ENCODE measurements at places on chromosomes 2 and 18.

DNA sequence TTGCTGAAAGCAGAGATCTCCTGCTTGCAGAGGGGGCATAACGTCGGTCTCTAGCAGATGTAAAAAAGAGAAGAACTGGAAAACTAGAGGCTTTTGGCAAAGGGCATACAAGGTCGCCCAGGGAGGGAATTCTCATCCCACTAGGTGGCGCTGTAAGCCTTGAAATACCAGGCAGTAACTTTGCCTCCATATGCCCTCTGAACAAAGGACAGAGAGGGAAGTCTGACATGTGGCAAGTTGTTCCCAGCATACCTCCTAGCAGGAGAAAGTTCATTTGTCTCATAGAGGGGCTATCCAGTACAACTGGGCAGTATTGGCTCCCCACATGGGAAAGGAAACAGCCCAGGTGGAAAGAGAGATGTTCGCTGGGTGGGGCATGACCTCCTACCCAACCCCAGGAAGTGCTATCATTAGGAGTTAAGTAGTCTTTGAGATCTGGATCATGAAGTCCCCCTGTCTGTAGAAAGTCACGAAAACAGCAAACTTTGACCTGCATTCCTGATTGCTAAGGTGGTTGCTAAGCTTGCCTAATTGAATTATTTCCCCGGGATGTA is 39.9 kb downstream of the STK17B start:
- peak; percentile 80 for DNase-seq

GRCh38 chr2:204255071-204255470 is 290.2 kb upstream of the PARD3B start:
- no peak for DNase-seq

DNA sequence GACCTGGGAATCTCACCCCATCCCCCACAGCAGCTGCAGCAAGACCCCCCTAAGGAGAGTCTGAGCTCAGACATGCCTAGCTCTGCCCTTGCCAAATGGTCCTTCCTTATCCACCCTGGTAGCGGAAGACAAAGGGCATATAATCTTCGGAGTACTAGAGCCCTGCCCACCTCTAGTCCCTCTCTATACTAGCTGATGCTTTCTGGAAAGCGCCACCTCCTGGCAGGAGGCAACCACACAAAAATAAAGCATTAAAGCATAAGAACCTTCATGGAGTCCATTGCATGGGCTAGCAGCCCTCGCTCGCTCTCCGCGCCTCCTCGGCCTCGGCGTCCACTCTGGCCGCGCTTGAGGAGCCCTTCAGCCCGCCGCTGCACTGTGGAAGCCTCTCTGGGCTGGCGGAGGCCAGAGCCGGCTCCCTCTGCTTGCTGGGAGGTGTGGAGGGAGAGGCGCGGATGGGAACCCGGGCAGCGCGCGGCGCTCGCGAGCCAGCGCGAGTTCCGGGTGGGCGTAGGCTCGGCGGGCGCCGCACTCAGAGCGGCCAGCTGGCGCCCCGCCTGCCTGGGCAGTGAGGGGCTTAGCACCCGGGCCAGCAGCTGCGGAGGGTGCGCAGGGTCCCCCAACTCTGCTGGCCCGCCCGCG is 941.2 kb downstream of the SUCLG1 start:
- no peak for DNase-seq

DNA sequence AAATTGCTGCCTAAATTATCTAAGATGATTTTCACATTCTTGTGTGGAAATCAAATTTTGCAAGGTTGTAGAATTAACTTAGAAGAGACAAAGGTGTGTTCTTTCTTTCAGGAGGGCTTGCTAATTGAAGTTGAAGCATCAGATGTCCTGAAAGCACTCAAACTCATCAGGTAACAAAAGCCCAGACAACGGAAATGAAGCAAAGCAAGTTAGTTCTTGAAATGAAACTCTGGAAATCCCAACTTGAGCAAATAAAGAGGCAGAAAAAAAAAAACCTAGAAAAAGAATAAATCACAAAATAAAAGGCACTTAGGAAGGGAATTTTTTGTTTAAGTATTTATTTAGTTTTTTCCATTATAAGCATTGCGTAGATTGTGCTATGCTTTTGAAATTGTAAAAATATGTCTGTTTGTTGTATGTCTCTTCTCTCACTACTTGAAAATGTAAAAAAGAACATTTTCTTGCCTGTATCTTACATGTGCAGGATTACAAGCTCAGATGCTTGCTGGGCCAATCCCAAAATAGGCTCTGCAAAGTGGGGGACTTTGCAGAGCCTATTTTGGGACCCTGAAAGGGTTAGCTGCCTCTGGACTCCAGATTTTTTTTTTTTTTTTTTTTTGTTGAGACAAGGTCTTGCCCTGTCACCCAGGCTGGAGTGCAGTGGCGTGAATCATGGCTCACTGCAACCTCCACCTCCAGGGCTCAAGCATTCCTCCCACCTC is 46.7 kb downstream of the FAM161A start:
- DNase-seq, result no peak

GRCh38 chr2:204207866-204208265 is 271.3 kb downstream of the ICOS start:
- no peak for DNase-seq

DNA sequence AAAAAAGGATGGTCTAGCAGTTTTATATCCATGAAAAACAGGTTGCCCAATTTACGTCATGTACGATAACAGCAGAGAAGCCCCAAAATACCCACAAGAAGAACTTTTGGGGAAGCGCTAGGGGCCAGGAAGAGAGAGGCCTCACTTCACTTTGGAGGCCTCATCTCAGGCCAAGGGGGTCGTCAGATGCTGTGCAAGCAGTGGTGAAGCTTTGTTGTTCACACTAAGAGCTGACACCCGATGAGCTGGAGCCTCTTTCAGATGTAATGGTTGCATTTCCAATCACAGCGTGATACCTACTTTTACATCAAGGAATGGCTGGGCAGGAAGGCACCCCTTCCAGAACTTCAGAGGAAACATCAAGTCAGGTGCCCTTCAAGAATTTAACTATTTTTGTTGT is 242.3 kb upstream of the PXDN start:
- no peak for DNase-seq

GRCh38 chr2:113229795-113230194 is 48.9 kb downstream of the PAX8 start:
- no peak for DNase-seq

GRCh38 chr2:179020156-179020750 is 29.7 kb downstream of the CCDC141 start:
- DNase-seq, result peak; percentile 74

DNA sequence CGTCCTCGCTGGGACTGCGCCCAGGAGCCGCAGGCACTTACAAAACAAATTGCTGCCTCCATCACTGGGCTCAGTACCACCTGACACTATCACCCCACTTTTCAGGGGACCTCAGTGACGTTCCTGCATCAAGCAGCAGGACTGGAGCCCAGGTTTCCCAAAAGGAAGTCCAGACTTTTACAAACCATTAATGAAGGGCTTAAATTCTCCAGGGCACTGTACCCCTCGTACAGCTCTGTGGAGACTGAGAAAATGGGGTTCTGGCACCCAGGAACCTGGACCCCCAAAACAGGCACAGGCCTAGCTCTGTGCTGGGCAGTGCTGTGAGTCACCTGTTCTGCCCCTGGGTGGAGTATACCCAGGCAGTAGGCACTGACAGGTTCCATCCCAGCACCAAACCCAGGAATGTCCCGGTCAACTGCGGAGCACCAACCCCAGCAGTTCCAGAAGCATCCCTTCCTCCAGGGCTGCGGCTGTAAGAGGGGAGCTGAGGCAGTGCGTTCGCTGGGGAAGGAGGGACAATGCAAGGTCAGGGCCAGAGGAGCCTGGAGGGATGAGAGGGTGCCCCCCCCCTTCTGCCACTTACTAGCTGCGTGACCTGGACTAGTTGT is 24.6 kb upstream of the NOTO start:
- DNase-seq, result no peak

DNA sequence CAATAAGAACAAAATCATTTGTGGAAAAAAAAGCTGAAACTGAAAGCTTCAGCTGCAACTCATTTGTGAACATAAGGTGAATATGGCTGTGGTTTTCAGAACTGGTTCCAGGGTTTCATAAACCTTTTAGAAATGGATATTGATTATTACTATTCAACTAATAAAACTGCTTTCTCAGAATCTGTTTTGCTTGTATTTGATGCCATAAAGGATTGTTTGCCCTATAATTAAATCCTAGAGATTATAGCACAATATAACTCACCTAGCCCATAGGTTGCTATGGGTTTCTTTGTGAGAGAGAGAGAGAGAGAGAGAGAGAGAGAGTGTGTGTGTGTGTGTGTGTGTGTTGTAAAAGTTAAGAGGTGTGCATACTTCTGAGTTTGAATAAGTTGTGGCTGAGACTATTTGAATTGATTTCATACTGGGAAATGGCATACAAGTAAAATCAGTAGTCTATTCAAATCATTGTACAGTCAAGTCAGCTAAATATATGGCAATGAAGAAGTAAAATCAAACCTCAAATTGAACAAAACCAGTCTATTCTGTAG is 339.2 kb downstream of the ARHGAP15 start:
- no peak for DNase-seq

DNA sequence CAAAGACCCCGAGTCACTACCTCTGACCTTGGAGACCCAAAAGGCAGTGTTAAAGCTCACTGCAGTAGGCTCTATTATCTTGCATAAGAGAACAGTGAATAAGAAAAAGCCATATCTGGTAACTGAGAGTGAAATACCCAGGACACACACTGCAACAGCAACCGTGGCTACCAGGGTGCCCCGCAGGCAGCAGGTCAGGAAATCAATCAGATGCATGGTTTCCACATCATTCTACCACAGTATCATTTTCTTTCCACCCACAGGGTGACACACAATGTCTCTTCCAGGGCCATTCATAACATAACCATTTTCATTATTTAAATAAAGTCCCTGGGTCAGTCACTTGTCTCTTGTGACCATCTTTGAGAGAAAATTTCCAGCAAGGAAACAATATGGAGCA is 131.3 kb downstream of the CCBE1 start:
- no peak for DNase-seq

- DNase-seq, result no peak
These were observed 121.5 kb downstream of the WDSUB1 start for GRCh38 chr2:159165048-159165447.

- no peak for DNase-seq
These were observed 91.6 kb upstream of the TTC39C start for GRCh38 chr18:23922939-23923338.

DNA sequence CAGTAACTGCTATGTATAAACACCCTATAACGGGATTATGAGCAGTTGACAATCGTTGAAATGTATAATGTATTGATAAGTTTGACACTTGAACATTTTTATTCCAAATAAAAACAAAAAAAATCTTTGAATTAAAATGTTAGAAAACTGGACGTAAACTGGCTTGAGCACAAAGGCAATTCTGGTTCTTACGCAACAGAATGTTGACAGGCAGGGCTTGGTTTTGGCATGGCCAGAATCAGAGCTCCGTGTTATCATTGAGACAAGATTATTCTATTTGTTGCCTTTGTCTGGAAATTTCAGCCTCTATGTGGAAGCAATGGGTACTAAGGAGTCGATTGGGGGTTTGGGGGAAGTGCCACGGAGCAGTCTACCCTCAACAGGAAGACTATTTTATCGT is 1028.6 kb upstream of the ZEB2 start:
- no peak for DNase-seq

- no peak for DNase-seq
These were observed 27.8 kb upstream of the SERTAD2 start for GRCh38 chr2:64681479-64681967.

DNA sequence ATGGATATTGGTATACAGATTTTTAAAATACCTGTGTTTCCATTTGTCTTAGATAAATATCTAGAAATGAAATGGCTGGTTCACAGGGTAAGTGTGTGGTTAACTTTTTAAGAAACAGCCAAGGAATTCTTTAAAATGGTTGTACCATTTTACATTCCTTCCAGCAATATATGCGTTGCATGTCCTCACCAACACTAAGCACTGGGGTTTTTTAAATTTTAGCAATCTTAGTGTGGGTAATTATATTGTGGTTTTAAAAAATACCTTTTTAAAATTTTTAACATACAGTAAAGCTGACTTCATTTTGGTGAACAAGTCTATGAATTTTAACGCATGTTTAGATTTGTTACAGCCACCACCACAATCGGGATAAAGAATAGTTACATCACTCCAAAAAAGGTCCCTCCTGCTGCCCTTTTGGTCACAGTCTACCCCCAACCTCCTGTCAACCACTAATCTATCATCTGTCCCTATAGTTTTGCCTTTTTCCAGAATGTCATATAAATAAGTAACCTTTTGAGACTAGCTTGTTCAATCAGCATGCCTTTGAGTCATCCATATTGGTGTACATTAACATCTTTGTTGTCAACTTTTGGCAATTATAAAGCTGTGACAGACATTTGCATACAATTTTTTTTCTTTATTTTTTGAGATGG is 128.1 kb upstream of the MSTN start:
- DNase-seq, result no peak

GRCh38 chr2:181948227-181948626 is 37.4 kb upstream of the PPP1R1C start:
- no peak for DNase-seq

DNA sequence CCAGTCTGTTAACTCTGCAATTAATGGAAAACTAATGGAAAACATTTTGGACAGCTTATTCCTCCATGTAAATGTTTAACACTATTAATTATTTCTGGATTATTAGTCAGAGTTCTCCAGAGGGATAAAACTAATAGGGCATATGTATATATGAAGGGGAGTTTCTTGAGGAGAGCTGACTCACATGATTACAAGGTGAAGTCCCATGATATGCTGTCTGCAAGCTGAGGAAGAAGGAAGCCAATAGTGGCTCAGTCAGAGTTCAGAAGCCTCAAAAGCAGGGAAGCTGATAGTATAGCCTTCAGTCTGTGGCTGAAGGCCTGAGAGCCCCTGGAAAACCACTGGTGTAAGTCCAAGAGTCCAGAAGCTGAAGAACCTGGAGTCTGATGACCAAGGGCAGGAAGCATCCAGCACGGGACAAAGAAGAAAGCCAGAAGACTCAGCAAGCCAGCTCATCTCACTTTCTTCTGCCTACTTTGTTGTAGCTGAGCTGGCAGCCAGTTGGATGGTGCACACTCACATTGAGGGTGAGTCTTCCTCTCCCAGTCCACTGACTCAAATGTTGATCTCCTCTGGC is 136.0 kb downstream of the PTH2R start:
- no peak for DNase-seq

- no peak for DNase-seq
These were observed 23.0 kb upstream of the RTTN start for GRCh38 chr18:70228536-70228935.

- DNase-seq, result no peak
These were observed 156.3 kb downstream of the EML6 start for GRCh38 chr2:54879598-54880332.

- no peak for DNase-seq
These were observed 217.7 kb downstream of the ZBTB7C start for GRCh38 chr18:48191494-48191893.

All from activated CD4-positive, alpha-beta T cell treated with anti-CD3 and anti-CD28 coated beads for 48 hours (primary cell).